ENCODE measurements at places on chromosomes 2 and 18.

DNA sequence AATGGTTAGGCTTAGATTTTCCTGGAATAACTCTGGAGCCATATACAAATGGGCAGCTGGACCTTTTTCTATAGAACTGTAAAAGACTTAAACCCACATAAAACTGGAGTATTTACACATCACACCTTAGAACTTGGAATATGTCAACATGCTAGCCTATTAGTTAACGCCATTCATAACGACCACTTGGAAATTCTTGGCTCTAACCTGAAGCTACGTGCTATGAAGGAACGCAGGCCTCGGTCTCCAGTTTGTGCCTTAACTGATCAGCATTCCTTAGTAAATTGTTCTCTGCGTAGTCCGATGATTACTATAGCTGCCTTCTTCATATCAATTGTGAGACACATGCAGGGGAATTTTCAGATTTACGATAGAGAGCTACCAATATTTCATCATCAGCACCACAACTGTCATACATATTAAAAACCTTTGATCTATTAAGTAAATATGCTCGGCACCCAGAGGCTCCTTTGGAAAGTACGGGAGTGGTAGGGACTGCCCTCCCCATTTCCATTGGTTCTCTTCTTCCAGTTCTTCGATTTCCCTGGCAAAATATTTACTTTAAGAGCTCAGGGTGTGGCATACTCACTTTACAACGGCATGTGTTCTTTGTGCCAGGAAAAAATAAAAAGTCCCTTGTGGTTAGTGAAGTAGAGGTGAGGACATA lies 17.5 kb upstream of the CCL20 start:
- no peak for DNase-seq

GRCh38 chr2:152336854-152337510 lies 2.0 kb downstream of the FMNL2 start:
- DNase-seq, result no peak

- no peak for DNase-seq
These were observed 158.9 kb downstream of the CCDC148 start for GRCh38 chr2:158297606-158298005.

GRCh38 chr2:240948905-240949790 lies 43.0 kb downstream of the CROCC2 start:
- no peak for DNase-seq

DNA sequence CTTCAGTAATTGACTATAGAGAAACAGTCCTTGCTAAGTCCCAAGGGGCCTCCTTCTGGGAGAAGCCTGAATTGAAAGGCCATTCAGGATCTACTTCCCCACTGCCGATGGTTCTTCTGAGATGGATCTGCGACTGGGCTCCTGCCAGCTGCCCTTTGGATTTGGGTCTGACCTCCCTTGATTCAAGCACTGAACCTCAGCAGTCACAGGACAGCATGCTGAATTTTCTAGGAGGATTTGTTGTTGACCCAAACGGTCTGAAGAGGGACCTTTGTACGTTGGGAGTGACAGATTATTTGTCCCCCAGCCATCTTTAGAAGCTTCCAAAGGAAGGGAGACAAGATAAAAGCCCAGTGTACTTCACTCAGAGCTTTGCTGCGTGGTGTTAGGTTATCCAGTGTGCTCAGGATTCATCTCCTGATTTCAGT lies 67.1 kb downstream of the NXPH2 start:
- no peak for DNase-seq

- DNase-seq, result no peak
These were observed 134.2 kb upstream of the NOL4 start for GRCh38 chr18:34358923-34359322.

DNA sequence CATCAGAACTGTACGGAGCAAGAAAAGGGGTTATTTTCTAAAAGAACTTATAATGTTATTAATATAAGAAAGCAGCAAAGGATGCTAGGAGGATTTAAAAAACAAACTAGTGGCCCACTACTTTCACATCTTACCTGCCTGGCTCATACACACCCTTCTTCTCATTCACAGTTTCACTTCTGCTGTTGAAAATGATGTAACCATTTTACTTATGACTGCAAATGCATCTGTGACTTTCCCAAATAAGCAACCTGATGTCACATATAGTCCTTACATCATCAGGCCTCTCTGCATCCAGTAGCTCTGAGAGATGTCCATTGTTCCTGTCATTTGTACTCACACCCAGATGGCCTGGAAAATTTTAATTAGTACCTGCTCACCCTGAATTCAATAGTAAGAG lies 101.8 kb upstream of the MYO3B start:
- no peak for DNase-seq

GRCh38 chr18:44626807-44627206 lies 53.9 kb upstream of the SETBP1 start:
- no peak for DNase-seq

- DNase-seq, result no peak
These were observed 282.0 kb upstream of the REV1 start for GRCh38 chr2:99771681-99772333.

GRCh38 chr2:56337342-56337741 lies 153.6 kb downstream of the CCDC85A start:
- no peak for DNase-seq

- DNase-seq, result no peak
These were observed 1665.2 kb downstream of the SUCLG1 start for GRCh38 chr2:82793711-82794435.

- no peak for DNase-seq
These were observed 198.3 kb downstream of the LDLRAD4 start for GRCh38 chr18:13416848-13417247.

- DNase-seq, result no peak
These were observed 66.9 kb downstream of the ACVR1 start for GRCh38 chr2:157809212-157809611.

GRCh38 chr18:39366656-39367055 lies 1801.1 kb upstream of the CELF4 start:
- DNase-seq, result no peak
